ENCODE measurements at places on chromosomes 5 and 9. TPM values are rescaled to one million over a fixed set of nuclear protein-coding genes. Genes with fewer than 3 reads are reported as not detected.

Gene SH3RF2
- 3.0 TPM for total RNA-seq

Gene STKLD1
- 2.6 TPM for total RNA-seq

Gene SHISAL2B
- not detected for total RNA-seq

Gene MYOT
- total RNA-seq = 10.9 TPM

Gene MLANA
- total RNA-seq = not detected

Gene MOB3B
- 14.9 TPM for total RNA-seq

Gene NTRK2
- 75.0 TPM for total RNA-seq

Gene LCN9
- total RNA-seq = not detected

Gene TMEM8B
- 31.7 TPM for total RNA-seq

Gene ICE1
- 34.6 TPM for total RNA-seq

Gene IFNA13
- total RNA-seq = not detected

Gene LRRC70
- total RNA-seq = 10.4 TPM

Gene ZNG1A
- total RNA-seq = 33.6 TPM

Gene FGD3
- 11.1 TPM for total RNA-seq

Gene DMGDH
- 8.0 TPM for total RNA-seq

Gene ADAMTSL1
- 61.8 TPM for total RNA-seq

Gene IFNK
- total RNA-seq = not detected

Gene ARL14EPL
- total RNA-seq = not detected

GRCh38 chr9:71680189-71680980 is 87.9 kb downstream of the CEMIP2 start:
- no peak for DNase-seq

DNA sequence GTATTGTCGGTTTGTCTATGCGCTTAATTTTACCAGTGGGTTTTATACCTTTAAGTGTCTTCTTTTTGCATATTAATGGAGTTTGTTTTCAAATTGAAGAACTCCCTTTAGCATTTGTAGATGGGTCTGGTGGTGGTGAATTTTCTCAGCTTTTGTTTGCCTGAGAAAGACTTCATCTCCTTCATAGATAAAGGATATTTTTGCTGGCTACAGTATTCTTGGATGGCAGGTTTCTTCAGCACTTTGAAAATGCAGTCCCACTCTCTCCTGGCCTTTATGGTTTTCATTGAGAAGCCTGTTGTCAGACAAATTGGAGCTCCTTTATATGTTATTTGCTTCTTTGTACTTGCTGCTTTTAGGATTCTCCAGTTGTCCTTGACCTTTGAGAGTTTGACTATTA is 142.1 kb downstream of the RAB3C start:
- DNase-seq = no peak

DNA sequence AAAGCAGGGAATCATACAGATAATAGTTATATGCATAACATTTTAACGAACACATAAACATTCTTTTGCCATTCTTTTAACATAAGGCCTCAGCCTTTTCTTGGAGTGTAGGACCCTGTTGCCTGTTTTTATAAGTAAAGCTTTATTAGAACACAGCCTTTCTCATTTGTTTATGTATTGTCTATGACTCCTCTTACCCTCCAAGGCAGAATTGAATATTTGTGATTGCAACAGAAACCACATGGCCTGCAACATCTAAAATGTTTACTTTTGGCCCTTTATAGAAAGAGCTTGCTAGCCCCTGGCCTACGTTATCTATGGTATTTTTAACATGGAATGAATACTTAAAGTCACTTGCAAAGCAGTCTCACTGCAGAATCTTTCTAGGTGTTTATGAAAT is 2.6 kb downstream of the SLC31A1 start:
- DNase-seq = no peak

DNA sequence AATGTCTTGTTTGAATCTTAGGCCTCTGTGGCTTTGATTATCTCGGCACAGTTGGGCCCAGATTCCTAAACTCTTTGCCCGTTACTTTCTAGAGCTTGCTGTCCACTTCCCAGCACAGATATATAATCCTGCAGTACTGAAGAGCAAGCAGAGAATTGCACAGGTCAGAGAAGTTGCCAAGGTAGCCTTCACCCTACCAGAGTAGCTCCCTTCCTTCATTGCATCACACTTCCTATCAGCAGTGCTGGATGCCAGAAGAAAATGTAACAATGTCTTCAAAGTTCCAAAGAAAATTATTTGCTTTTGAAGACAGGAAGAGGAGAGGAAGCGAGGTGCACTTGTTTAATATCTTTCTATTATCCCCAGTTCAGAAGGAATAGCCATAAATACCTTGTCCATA is 38.1 kb upstream of the SPATA31D4 start:
- no peak for DNase-seq

- DNase-seq = no peak
These were observed 47.0 kb downstream of the KIAA1958 start for GRCh38 chr9:112533660-112534059.

DNA sequence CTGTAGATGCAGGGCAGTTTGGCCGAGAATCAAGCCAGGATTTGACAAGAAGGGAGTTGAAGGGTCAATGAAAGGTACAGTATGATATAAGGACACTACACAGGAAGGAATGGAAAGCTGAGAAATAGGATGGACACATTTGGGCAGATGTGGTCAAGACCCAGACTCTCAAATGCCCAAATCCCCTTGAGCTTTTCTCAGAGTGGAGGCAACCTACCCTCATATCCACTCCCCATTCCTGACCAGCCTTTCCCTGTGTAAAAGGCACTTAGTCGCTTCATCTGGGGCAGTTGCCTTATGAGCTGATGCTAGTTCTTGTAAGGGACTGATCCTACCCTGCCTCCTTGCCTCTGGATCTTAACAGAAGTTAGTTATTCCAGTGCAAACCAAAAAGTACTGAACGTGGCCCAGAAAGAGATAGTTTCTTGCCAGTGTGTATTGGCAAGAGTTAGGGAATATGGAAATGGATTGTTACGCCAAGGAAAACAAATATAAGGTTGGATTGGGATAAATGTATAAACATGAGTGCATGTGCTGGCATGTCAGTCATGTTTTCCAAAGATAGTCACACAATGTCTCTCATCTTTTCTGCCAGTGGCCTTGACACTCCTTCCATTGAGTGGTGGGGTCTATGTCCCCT is 4.1 kb upstream of the MCCC2 start:
- no peak for DNase-seq

- DNase-seq = no peak
These were observed 118.1 kb downstream of the SLIT3 start for GRCh38 chr5:169182797-169183196.

- no peak for DNase-seq
These were observed 250.1 kb downstream of the FAM170A start for GRCh38 chr5:119879446-119879845.

GRCh38 chr5:81021951-81022687 is 62.0 kb downstream of the RASGRF2 start:
- DNase-seq = no peak

GRCh38 chr5:132190161-132190817 is 37.4 kb downstream of the P4HA2 start:
- DNase-seq = no peak

- no peak for DNase-seq
These were observed 201.5 kb downstream of the AUH start for GRCh38 chr9:91160181-91160580.

DNA sequence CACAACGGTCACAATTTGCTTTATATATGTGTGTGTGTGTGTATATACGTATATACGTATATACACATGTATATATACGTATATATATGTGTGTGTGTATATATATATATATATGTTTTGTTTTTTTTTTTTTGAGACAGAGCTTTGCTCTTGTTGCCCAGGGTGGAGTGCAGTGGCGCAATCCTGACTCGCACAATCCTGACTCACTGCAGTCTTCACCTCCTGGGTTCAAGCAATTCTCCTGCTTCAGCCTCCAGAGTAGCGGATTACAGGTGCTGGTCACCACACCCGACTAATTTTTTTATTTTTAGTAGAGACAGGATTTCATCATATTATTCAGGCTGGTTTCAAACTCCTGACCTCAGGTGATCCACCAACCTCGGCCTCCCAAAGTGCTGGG is 3.1 kb downstream of the RNF38 start:
- no peak for DNase-seq

DNA sequence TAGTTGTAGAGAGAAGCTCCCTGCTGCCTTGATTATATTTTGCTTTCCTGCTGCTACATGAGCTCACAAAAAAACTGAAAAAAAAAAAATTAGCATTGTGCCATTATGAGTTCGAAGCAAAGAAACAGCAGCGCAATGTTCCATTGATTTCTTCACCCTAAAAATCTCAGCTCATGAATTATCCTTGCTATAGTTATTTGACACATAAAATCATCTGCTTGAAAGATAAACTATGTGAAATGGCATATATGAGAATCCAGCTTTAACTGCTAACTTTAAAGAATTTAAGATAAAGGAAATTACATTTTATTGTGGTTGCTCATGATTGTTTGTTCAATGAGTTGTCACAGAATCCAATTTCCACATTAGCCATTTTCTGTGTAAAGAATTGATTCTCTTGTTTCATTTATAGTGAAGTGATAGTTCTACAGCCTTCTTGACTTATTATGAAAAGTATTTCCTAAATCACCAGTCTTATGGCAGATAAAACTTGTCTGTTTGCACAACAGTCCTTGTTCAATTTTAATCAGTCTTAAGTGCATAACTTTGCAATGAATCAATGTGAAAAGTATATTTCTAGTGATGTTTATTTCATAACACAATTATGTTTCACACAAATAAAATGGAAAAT is 1275.0 kb upstream of the CDH9 start:
- DNase-seq = no peak

GRCh38 chr5:143019157-143019556 is 249.0 kb downstream of the ARHGAP26 start:
- no peak for DNase-seq

DNA sequence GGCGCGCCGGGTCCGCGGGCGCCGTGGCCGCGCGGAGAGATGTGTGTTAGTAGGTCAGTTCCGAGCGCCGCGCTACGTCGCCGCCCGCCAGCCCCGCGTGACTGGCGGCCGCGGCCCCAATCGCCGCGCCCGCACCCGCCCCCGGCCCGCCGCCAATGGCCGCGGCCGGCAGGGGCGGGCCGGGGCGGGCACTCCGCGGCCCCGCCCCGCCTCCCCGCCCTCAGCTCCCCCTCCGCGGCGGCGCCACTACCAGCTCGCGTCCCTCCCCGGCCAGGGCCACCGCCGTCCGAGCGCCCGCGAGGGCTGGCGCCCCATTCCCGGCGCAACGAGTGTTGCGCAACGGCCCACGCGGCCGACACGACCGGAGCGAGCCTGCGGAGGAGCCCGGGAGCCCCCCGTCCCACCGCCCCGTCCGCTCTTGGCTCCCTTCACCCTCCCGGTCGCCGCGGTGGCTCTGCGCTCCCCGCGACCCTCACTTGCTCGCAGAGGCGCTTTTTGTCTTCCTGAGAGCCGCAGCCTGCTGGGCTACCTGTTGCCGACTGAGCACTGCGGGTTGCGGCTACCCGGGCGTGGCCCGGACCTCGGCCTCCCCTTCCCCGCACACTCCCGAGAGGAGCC is at the start of gene NFIL3:
Gene NFIL3, minus strand, starts transcription at position 48 of the 618 bp plus-strand sequence. CDS start 13,098 bp downstream, outside the sequence.
- peak; percentile 91 for DNase-seq

DNA sequence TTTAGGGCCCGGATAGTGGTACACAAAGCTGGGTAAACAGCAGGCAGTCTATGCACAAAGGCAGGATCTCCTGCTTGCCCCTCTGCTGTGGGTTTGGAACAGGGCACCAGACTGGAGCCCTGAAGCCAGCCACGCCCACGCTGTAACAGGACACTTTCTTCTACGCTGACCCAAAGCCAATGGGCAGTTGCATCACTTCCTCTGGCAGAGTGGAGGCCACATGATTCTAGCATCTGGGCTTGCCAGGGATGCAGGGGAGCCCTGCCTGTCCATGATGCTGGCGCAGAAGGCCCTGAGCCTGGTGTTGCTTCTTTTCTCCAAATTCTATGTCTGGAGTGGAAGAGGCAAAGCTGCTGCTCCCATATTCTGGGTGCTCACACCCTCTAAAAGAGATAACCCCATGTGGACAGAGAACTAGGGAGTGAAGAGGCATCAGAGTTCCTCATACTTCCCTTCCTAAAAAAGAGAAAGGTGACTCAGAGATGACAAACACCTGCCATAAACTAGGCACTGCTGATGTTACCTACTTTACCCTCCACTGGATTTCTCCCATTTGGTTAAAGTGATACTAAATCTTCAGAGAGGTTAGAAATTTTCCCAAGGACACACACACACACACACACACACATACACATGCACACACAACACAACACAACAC is 260.3 kb upstream of the KLF4 start:
- peak; percentile 89 for DNase-seq

GRCh38 chr9:125509476-125509875 is 197.5 kb downstream of the MAPKAP1 start:
- DNase-seq = no peak

DNA sequence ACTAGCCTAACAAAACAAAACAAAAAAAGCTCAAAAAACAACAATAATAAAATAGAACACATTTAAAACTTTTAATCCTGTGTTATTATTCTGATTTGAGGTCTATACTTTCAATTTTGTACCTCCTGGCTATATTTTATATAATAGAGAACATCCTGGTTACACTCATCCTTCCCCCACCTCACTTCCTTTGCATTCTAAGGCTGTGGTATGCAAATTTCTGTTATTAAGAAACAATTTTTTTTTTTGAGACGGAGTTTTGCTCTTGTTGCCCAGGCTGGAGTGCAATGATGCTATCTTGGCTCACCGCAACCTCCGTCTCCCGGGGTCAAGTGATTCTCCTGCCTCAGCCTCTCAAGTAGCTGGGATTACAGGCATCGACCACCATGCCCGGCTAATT is 3.1 kb upstream of the RPL37 start:
- no peak for DNase-seq

GRCh38 chr9:83956086-83956435 is 24.0 kb downstream of the HNRNPK start:
- peak; percentile 67 for DNase-seq

GRCh38 chr5:169190849-169191248 is 110.1 kb downstream of the SLIT3 start:
- no peak for DNase-seq

- DNase-seq = no peak
These were observed 5.7 kb downstream of the TBCA start for GRCh38 chr5:77770293-77771005.

- DNase-seq = no peak
These were observed 287.1 kb upstream of the ZNF462 start for GRCh38 chr9:106575823-106576222.

DNA sequence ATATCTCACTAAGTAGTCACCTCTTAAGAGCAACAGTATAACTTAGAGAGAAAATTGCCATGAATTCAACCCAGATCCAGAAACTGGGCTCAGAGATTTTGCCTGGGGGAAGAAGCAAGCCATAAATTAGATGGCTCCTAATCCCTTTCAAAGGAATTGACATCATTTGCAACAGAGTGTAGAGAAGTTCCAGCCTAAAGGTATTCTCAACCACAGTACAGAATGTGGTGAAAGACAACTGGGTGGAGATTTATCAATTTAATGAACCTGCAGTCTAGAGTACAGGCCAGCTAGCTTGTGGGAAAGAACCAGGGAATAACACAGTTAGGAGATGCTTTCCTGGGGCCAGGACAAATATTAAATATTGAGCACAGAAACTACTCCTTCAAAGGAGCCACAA is 39.6 kb downstream of the CDKL3 start:
- no peak for DNase-seq

DNA sequence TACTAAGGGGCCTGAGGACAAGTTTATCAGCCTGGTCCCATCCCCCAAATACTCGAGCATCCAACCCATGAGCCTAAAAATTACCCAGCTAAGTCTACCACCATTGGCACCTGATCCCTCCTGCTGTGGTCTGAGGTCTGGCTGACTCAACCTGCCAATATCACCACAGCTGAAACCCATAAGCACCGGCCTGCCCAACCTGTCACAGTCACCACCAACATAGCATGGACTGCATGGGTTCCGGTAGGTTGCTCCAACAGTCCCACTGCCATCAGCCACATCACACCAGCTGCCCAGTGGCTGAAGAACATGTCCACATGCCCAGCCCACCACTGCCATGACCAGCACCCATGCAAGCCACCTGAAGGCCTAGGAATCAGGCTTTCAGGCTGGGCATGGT is 495.0 kb downstream of the PRELID2 start:
- DNase-seq = no peak

Data from sciatic nerve (tissue), 2 donors.